ENCODE measurements at places on chromosomes 3 and 15. TPM values are rescaled to one million over a fixed set of nuclear protein-coding genes. Genes with fewer than 3 reads are reported as not detected.

Gene TM4SF4
- 36.5 TPM for total RNA-seq

Gene GNAT1
- total RNA-seq, result 0.09 TPM

Gene CCDC54
- total RNA-seq, result not detected

Gene NAALADL2
- total RNA-seq, result 0.18 TPM

Gene DPP8
- 30.4 TPM for total RNA-seq

Gene UBA3
- 25.6 TPM for total RNA-seq

Gene RYR3
- total RNA-seq, result not detected

Gene CLDN1
- total RNA-seq, result 28.6 TPM

Gene RASA2
- 11.1 TPM for total RNA-seq

Gene KIF23
- total RNA-seq, result 91.2 TPM

Gene EPHA3
- total RNA-seq, result not detected

Gene PLA2G4F
- not detected for total RNA-seq

Gene RNF13
- total RNA-seq, result 49.6 TPM

Gene EXD1
- not detected for total RNA-seq

Data from A549 treated with DMSO at 1 μM for 4 hours (cell line).